Hypothalamus (tissue), 51 donors: ENCODE measurements at places on chromosomes 5 and 9.

DNA sequence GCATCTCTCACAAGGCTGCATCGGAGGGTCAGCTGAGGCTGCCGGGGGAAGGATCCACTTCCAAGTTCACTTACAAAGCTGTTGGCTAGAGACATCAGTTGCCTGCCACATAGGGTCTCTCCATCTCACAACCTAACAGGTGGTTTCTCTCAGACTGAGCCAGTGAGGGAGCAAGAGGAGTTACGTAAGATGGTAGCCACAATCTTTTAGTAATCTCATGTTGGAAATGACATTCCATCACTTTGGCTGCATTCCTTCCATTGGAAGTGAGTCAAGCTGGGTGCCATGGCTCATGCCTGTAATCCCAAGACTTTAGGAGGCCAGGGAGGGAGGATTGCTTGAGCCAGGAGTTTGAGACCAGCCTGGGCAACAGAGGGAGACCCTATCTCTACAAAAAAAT, 7.4 kb upstream of the GRK6 start:
- DNase-seq, result no peak

- DNase-seq, result no peak
Measured at GRCh38 chr5:9124071-9124470, 421.8 kb downstream of the SEMA5A start.

DNA sequence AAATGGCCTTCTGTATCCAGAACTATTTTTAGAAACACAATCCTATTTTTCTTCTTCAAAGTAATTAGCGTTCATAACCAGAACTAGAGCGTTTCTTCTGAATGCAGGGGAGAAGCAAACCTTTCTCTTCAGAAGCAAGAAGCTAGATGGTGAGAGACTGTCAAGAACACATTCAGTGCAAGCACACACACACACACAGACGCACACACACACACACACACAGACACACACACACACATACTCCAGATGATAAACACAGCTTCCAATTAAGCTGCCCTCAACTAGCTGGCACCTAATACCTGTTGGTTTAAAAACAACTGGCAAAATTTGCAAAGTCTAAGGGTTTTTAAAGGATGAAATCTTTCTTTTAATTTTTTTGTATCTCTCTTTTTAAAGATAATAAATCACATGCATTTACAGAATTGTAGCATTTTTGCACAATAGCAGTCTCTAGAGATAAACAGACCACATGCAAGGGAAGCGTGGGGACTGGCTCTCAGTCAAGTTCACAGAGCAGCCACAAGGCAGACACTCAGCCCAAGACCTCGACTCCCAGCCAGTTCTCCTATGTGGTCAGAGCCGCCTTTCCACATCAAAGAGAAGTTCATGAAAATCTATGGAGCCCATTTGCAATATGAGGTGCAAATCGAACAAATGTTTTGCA, 138.5 kb downstream of the TTLL11 start:
- no peak for DNase-seq

GRCh38 chr5:23208959-23209431, 298.4 kb upstream of the PRDM9 start:
- DNase-seq, result peak; percentile 1

DNA sequence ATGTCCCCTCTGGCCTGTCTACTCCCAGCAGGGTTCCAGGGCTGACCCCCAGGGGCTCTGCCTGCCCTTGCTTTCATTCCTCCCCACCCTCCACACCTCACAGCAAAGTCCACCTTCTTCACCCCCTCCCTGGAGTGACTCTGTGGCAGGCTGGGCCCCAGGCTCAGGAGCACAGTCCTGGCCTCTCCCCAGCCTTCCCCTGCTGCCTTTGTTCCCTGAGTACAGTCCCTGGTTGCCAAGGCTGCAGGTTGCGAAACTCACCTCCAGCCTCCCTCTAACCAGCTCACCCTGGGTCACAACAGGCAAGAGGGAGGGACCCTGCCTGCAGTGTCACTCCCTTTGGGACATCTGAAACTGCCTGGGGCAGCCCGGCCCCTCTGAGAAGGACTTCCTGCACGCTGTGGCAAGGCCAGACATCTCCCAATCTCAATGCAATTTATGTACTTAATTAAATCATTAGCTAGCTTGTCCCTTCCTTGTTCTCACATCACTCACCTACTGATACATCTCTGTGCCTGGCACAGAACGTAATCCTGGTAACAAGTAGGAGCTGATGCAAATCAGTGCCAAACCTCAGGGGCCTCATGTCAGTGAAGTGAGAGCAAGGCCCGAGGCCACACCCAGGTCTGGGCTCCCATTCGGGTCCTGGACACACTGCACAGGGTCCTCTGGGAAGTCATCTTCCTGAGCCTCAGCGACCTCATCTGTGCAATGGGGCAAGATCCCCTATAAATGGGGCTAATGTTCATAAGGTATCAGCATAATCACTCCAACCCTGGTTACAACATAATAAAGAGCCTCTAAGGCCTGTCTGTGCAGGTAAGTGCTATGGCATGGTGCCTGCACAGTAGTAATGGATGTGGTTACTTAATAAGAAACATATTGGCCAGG, 27.3 kb upstream of the TRIM14 start:
- no peak for DNase-seq

DNA sequence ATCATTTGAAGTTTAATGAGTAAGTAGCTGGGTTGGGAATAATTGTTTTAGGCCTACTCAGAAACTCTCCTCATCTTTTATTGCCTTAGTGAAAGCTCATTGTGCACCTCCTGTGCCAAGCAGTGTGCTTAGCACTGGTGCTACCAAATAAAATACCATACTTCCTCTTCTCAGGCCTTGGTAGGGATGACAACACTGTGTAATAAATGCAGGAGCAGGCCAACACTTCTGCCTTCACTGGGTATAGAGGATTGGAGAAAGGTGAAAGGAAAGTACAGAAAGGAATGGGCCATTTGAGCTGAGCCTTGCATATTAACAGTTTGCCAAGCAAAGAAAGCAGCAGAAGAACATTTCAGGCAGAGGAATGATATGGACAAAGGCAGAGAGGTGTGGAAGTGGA, 285.7 kb downstream of the NR3C1 start:
- DNase-seq, result no peak

DNA sequence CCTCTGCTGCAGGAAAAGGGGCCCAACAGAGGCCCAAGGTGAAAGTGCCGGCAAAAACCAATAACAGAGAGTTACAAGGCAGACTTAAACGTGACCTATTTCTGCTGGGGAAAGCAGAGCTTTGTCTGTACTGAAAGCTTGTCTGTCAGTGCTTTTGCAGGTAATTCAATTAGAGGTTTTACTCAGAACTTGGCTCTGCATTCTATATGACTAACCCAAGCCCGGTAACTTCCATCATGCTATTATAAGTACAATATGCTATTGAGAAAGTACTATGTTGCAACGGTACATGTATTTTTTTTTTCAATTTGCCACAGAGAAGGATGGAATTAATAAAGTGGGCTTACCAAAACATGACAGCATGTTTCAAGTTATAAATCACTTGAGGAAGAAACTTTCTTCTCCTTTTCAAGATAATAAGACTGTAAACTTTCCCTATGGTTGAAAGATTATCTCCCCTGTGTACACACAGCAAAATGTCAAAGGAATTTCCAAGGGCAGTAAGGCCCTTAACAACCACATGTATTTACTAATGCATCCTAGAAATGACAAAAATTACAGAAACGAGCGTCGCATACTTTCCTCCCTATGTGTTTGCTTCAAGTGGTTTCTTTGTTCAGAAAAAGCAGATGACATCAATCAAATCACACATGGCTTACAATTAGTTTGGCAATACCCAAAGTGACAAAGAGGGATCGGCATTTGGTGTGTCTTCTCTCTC, 282.4 kb downstream of the EFNA5 start:
- no peak for DNase-seq

DNA sequence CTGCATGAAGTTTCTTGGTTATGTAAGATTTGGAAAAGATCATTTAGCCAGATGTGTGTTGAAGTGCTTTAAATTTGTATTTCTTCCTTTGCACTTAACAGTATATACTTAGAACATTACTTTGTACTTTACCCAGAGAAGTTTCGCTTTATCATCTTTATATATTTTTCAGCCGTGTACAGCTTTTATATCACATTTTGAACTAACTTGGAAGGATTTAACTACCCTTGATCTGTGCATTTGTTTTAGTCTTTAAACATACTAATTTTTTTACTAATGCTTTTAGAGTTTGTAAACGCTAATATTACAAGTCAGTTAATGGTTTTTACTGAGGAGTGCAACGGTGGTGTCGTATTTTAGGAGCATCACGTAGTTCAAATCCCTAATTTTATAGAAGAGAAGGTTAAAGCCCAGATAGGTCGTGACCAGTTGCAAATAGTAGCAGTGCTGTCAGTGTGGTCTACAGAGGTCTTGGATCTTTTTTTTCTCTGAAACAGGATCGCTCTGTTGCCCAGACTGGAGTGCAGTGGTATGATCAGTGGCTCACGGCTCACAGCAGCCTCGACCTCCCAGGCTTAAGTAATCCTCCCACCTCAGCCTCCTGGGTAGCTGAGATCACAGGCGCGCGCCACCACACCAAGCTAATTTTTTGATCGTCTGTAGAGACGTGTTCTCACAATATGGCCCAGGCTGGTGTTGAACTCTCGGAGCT, 2.0 kb downstream of the MATR3 start:
- DNase-seq, result no peak

GRCh38 chr5:93596676-93597490, 13.9 kb downstream of the NR2F1 start:
- DNase-seq, result no peak

DNA sequence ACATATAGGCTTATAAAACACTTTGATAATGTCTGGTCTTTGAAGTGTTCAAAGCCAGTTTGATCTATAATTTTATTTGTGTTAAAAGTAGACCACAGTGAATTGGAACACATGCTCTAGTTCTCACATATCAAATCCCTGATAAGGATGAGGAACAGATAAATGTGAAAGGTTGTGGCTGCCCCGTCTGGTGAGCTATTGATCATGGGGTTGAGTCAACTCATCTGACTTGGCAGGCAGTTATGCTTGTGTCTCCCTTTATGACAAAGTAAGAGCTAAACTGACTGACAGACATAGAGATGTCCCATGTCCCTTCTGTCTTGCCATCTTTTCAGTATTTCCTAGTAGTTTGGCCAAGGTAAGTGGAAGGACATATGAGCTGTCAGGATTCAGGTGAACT, 2.9 kb upstream of the ERMP1 start:
- DNase-seq, result no peak

- DNase-seq, result no peak
Measured at GRCh38 chr5:130289132-130290088, 385.1 kb downstream of the CHSY3 start.

DNA sequence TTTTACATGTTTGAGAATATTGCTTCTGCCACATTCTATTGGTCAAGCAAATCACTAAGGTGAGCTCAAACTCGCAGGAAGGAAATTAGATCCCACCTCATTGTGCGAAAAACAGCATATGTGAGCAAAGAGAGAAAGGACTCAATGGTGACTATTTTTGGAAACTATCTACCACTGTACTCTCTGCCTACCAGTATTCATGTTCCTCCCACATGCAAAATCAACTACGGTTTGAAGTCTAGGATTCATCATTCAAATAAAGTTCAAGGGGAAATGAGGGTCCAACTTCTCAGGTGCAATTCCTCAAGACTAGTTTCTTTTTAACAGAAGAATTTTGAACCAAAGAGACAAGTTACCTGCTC, 60.6 kb downstream of the FAM174A start:
- DNase-seq, result no peak

DNA sequence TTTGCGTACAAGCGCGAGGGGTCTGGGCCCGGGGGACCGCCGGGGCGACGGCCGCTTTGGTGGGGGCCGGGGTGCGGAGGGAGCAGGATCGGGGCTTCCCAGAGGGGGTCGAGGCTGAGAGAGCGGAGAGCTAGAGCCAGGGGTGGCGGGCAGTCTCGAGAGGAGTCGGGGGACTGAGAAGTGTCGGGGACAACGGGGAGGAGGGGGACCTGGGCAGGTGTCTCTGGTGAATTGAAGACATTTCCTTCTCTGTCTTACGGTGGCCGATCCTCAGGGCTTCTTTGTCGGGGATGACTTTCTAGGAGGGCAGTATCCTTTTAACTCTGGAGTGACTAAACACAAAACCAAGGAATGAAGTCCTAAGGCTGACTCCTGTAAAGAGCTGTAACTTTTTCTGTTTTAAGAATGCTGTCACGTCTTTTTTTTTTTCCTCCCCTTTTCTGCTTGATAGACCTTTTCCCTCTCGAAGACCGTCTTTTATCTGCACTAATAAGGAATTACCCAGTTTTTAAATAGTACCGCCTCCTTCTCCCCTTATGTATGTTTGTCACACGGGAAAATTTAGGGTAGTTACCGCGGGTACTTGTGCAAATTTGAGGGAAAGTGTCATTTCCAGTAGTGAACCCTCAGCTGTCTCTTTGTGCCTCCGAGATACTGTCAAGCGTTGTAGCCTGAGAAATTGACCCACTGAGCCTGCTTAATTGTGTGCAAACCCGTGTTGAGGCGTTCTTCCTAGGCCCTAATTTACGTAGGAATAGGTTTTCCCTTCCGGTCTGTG, 822 bp downstream of the DENND4C start:
- no peak for DNase-seq

DNA sequence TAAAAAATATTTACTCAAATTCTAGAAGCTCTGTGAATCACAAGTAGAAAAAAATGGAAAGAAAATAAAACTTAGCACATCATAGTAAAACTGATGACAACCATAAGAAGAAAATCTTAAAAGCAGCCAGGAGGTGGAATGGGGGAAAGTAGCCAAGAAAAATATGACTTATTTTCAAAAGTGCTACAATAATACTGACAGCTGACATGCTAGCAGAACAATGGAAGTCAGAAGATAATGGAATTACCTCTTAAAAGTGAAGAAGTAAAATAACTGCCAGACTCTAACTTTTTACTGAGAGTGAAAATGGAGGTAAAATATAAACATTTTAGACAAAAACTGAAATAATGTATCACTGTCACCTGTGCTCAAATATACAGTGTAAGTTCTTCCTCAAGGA, 532.2 kb upstream of the SGCD start:
- DNase-seq, result no peak

DNA sequence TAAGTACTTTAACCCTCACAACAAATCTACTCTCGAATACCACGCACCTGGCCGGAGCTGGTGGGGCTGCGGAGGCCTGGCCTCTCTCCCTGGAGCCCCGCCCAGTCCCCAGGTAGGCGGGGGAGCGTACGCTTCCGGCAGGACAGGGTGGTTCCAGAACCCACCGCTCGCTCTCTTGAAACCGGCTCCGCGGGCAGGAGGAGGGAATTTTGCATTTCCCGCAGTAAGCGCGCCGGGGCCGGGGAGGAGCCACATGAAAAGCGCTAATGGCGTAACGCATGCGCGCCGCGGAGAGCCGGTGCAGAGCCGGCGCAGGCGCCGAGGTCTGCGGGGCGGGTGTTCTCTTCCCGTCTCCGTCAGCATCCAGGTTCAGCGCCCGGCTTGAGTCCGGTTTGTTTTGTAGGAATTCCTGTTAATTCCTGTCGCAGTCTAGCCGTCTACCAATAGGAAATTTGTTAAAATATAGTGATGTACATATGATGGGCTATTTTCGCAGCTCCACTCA, 20.8 kb downstream of the CAVIN4 start:
- peak; percentile 45 for DNase-seq

DNA sequence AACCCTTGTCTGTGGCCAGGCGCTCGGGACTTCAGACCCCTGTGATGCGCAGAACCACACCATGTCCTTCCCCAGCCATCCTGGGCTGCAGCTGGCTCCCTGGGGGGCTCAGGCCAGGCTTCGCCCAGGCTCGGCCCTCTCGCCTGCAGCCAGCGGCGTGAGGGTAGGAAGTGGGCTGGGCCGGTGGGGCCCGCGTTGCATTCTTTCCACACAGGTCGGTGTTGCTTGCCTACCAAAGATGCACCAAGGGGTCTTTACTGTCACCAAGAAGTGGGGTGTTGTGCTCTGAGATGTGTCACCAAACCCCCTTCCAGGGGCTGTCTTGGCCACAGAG, 48.3 kb upstream of the RNF130 start:
- no peak for DNase-seq

GRCh38 chr9:34374339-34374738, 2.4 kb downstream of the MYORG start:
- no peak for DNase-seq
